NCI-H1694 (cell line): ENCODE measurements at places on chromosomes 1 and 21.
A peak's percentile ranks its signal among the peaks of the same experiment; 100 is the strongest.

DNA sequence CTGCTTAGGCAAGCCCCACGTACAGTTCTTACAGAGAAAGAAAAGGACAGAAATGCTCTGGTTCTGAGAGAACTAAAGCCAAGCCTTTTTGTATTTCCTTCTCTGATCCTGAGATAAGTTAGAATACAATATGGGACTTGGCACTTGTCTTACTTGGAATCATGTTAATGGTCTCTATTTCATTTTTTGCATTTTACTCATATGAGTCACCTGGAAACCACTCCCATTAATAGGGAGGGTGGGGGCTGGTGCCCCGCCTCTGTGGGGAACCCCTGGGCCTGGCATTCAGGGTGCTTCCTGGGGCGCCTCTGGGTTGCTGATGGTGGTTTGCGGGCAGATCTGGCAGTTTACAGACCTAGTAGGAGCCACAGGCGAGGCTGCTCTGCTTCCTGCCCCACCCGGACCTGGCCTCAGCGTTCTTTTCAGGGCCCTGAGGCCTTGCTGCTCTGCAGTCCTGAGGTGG, 26.7 kb downstream of the TSPAN2 start:
- DNase-seq, result no peak

DNA sequence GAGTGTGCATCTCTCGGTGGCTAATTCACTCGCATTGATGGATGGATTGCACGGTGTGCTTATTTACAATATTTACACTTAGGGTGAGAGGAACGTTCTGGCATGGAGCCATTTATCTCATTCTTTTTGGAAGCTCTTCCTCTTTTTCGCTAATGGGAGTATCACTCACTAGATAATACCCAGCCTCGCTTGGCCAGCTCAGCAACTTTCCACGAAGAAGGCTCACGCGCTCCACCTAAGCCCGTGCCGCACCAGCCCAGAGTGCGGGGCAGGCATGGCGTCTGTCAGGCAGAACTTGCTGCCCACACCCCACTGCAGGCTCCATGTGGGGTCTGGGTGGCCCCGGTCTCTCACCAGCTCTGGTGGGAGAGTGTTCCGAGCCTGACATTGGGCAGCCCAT, 484.9 kb downstream of the NPHP4 start:
- DNase-seq, result no peak

DNA sequence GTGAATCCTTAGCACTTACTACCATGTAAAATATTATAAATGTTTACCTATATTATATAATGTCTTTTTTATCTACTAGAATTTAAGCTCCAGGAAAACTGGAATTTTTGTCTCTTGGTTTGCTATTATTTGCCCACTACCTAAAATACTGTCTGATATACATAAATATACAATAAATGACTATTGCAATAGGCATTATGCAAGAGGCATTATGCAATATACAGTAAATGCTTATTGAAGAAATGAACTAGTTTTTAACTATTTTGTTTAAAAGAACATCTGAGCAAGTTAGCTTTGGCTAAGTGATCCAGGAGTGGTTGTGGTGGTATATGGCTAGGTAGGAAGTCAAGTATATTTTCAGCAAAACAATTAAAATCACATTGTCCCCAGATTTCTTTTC, 640.2 kb upstream of the PKN2 start:
- no peak for DNase-seq

GRCh38 chr1:25914074-25914995, 8.1 kb upstream of the STMN1 start:
- peak; percentile 59 for DNase-seq

- peak; percentile 95 for DNase-seq
Observed at GRCh38 chr1:43582162-43582566, 51.5 kb downstream of the PTPRF start.

- no peak for DNase-seq
Observed at GRCh38 chr1:99662539-99663080, 16.7 kb downstream of the PALMD start.

DNA sequence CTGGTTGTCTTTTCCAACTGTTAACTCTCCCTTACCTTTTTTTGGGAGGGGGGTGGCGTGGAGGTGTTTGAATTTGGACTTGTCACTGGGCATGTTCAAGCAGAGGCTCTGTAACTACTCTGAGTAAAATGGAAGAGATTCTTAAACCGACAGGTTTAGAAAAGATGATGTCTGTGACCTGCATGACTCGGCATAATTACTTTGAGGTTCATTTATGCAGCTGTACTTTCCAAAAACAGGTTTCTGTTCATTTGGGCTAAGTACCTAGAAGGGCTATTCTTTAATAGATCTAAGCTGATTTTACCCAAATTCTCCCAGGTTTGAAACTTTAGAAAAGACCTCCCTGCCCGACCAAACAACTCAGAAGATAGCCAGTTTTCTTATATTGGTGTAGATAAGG, 80.3 kb downstream of the SLC35A3 start:
- DNase-seq, result no peak
